SK-MEL-5 (cell line): ENCODE measurements at places on chromosomes 5 and 9.

GRCh38 chr5:36073595-36074216, 7.0 kb upstream of the UGT3A2 start:
- DNase-seq: peak; percentile 58

DNA sequence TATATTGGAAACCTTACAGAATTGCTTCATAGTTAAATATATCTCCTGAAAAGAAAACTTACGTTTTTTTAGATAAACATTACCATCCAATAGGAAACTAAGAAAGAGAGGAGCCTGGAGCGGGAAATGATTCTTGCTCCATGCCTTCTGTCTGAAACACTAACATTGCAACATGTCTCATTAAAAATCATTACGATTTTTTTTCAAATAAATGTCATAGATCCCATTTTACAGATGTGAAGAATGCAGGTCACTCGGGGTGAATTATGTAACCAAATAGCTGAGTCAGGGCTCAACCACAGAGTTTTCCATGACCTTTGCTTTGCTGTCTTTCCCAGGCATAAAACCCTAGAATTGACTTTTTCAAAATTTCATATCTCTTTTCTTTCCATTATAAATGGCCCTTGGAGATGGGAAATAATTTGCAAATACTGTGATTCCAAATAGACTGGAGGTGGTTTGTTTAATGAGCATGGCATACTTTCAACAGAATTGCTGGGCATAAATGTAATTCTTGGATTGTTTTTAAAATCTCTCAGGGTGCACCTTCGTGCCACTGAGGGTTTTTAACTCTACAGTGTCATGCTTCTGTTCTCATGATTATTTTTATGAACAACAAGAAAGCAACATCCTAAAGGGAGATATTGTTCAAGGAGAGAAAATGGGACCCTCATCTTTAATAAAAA, 302.8 kb downstream of the EBF1 start:
- DNase-seq: no peak

DNA sequence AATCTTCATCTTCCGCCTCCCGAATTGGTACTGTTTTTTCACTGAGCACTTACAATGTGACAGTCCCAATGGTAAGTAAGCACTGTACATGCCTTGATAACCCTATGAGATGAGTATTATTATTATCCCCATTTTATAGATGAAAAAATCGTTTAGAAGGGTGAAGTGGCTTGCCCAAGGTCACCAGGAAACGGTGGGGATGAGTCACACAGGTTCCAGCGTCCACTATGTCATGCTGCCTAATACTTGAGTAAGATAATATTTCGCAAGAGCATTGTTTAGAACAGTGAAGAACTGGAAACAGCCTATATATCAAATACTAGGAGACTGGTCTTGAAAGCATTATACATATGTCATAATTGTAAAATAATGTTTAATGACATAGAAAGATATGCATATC, 12.9 kb downstream of the HAND1 start:
- DNase-seq: no peak

DNA sequence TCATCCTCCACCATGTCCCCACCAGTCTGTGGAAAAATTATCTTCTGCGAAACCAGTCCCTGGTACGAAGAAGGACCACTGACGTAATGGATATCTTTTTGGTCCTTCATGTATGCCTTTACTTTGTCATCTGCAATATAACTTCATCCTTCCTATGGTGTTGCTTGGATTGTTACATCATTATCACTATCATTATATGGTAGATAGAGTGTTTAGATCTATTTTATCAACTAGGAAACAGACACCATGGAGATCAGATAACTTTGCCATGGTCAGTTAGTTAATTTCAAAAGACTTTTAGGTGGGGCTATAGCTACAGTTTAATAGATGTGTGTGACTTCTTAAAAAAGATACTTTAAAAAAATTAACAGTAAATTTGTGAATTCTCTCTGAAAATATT, 23.8 kb upstream of the CAMLG start:
- no peak for DNase-seq

DNA sequence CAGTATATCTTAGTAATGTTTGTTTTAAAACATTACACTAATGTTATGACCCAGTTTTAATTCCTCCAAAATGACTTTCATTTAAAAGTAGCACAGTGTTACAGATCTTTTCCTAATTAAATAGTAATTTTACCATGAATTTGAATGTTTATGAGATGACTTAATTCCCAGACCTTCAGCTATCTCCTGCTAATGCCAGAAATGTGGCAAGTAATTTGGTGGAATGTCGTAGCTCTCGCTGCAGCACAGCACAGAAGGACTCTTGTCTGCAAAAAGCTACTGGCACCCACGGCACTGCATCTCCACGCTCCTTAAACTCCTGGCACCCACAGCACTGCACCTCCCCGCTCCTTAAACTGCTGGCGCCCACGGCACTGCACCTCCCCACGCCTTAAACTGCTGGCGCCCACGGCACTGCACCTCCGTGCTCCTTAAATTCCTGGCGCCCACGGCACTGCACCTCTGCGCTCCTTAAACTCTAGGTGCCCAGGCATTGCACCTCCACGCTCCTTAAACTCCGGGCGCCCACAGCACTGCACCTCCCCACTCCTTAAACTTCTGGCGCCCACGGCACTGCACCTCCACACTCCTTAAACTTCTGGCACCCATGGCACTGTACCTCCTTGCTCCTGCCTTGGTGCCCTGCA, 163.1 kb downstream of the CDK5RAP2 start:
- DNase-seq: no peak
